ENCODE measurements at places on chromosomes 1 and 21.
A peak's percentile ranks its signal among the peaks of the same experiment; 100 is the strongest.

GRCh38 chr1:98384461-98385141, 276.9 kb upstream of the SNX7 start:
- DNase-seq: no peak

GRCh38 chr1:10958614-10959013, 53.8 kb upstream of the TARDBP start:
- no peak for DNase-seq

GRCh38 chr1:48627486-48627885, 149.2 kb downstream of the BEND5 start:
- no peak for DNase-seq

GRCh38 chr1:151803164-151803563, 2.1 kb downstream of the LINGO4 start:
- no peak for DNase-seq

DNA sequence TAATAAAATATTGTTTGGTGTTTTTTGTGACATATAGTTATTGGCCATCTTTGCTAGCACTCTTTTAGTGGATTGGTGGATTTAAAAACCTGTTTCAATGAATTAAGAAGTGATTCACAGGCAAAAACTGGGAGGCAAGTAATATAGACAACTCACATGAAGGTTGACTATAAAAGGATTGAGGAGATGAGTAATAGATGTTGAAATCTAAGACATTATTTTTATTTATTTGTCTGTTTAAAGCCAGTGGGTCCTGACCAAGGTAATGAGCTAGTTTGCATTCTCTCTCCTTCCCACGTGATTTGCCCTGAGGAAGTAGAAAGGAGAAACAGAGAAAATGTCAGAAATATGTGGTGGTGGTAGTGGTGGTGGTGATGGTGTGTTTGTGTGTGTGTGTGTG, 351.5 kb upstream of the ZP4 start:
- no peak for DNase-seq

- no peak for DNase-seq
Observed at GRCh38 chr1:37849480-37849879, 9.9 kb downstream of the MTF1 start.

DNA sequence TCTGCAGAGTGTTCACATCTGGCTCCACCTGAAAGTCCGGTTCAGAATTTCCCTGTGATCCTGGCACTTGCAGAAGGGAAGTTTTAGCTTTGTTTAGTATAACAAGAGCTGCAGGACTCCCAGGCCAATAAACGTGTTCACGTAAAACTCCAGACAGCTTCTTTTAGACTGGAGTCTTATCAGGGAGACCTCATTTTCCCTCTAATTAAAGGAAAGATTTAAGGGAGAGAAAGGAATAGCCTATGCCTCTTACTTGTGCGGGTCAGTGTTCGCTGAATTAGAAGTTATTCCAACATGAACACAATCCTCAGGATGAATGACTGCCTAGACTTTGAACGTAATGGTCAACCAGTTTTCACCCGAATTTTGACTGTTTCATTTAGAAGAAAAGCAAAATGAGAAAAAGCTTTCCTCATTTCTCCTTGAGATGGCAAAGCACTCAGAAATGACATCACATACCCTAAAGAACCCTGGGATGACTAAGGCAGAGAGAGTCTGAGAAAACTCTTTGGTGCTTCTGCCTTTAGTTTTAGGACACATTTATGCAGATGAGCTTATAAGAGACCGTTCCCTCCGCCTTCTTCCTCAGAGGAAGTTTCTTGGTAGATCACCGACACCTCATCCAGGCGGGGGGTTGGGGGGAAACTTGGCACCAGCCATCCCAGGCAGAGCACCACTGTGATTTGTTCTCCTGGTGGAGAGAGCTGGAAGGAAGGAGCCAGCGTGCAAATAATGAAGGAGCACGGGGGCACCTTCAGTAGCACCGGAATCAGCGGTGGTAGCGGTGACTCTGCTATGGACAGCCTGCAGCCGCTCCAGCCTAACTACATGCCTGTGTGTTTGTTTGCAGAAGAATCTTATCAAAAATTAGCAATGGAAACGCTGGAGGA, 202.1 kb upstream of the SGIP1 start:
- DNase-seq: peak; percentile 56

GRCh38 chr1:160954158-160955104, at the start of gene ITLN2:
Gene ITLN2, minus strand, starts transcription at chr1:160954809. Its CDS starts 68 bp downstream, at chr1:160954741.
- DNase-seq: peak; percentile 36

DNA sequence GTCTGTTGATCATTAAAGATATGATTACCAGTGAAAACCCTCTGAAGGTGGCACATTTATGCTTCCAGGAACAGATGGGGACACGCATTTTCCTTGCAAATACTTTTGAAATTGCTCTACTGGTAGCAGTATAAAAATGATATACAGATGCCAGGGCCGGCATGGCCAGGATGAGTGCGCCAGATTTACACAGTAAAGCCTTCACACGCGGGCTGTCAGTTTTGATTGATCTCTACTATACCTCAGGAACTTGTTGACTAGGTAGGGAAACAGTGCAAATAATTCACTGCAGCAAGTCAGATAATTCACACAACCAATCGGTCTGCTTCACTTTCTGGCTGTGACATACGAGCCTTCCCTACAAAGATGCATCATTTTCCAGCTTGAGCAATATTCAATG, 123.2 kb upstream of the BARHL2 start:
- no peak for DNase-seq

DNA sequence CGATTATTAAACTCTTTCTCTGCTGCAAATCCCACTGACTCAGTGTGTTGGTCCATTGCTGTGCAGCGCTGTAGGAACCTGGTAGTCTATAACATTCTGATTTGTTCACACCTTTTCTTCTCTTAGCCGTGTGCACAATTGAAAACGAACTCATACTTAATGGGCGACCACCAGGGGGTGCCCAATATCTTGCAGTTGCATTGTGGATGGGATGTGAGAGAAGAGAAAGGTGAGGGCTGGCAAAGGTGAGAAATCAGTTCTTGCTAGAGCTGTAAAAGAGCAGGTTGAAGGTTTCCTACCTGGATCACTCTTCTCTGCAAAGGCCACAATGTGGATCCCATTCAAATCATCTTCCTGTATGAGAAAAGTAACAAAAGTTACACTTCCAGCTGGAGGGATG, 51.0 kb downstream of the CASQ2 start:
- no peak for DNase-seq

DNA sequence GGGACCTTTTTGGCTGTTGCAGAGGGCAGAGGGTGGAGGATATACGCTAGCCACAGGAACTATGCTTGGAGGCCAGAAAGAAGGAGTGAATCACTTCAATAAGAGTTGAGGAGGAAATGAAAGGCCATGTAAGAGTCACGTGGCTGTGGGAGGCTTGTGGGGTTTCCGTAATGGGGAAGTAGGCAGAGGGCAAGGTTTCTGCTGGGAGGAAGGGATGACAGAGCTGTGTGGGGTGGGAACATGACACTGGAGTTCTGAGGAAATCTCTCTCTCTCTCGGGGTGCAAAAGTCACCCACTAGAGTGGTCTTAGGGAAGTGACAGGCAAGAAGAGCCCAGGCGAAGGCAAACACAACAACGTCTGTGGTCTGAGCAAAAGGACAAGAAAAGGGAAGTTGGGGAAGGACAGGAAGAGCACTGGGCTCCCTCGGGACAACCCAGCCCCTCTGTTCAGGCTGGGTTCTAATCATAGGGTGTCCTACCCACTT, 3.9 kb upstream of the CD1C start:
- DNase-seq: peak; percentile 74

GRCh38 chr1:30957560-30958222, 49.1 kb upstream of the SDC3 start:
- DNase-seq: no peak

GRCh38 chr1:94332952-94333351, 85.2 kb upstream of the ABCD3 start:
- DNase-seq: peak; percentile 14

GRCh38 chr21:41207401-41208375, 39.7 kb downstream of the BACE2 start:
- DNase-seq: no peak

DNA sequence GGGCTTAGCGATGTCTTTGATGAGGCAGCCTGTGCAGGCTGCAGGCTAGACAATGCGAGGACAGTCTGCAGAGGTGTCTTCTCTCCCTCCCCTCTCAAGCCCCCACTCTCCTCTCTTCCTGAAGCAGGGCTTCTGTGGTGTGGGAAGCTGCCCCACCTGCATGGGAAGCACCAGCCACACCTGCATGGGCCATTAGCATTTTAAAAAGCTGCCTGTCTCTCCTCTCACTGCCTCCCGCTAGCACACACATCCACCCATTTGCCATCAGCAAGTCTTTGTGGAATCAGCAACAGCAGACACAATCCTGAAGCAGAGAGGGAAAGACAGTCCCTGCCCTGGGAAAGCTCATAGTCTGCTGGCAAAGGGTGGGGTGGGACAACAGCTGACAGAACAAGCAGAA, 53.1 kb downstream of the NAV1 start:
- DNase-seq: no peak

DNA sequence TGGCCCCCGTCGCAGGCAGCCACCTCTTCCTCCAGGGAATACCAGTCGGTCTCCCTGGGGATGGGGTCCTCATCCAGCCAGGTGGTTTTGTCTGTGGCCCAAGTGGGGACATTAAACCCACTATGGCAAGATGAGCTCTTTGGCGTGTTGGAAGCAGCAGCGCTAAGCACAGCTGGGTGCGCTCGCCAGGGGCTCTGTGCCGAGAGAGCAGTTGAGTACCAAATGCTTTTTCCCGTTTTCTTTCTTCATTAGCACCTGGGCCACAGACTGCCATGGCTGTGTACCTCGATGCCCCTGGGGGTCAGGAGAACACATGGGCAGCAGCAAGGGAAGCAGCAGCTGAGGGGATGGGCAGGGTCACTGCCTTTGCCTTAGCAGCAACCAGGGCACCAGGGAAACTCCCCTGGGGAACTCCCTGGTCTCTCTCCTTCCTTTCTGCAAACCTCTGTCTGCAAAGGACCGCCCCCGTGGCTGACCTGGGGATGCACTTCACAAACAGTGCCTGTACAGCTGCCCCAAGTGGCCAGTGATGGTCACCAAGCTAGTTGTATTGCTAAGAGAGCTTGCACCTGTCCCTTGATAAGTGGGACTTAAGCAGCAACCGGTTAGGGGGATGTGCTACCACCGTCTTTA, 31.1 kb downstream of the EDARADD start:
- peak; percentile 65 for DNase-seq

GRCh38 chr1:102790997-102791396, 317.3 kb downstream of the COL11A1 start:
- DNase-seq: no peak

DNA sequence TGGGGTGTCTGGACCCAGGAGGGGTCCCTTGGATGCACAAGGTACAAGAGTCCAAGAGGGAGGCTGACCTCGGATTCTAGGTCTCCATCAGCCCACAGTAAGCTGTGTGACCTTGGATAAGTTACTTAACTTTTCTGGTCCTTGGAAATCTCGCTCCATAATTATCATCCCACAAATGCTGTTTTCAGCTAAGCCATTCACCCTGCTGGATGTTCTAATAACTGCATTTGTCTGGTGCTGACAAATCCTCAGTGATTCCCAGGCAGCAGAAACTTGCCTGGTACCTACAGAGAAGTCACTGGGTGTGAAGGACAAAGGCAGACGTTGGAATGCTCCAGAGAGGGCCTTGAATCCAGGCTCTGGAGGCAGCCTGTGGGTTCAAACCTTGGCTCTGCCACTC, 89.7 kb downstream of the IGSF21 start:
- no peak for DNase-seq

- no peak for DNase-seq
Observed at GRCh38 chr1:232162001-232162400, 467.9 kb downstream of the SIPA1L2 start.

- DNase-seq: no peak
Observed at GRCh38 chr1:171141688-171142415, 43.2 kb upstream of the FMO2 start.

GRCh38 chr1:196954778-196955177, 11.2 kb downstream of the CFHR2 start:
- no peak for DNase-seq

GRCh38 chr1:175591083-175591743, 152.2 kb downstream of the TNR start:
- DNase-seq: no peak

DNA sequence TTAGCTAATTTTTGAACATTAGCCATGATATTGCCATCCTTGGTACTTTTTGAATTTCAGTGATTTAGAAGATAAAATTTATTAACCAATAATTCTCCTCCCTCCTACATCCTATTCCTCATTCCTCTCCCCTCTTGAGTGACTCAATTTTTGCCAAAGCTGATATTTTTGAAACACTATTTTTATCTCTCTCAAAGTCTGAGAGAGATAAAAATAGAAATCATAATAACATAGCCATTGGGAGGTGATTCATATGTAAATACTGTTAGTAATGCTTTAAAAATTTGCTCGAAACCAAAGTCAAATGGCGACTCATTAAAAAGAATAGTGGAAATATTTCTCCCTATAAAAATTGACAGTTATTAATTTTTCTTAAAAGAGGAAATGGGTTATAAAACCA, 97.4 kb downstream of the PATJ start:
- DNase-seq: no peak

DNA sequence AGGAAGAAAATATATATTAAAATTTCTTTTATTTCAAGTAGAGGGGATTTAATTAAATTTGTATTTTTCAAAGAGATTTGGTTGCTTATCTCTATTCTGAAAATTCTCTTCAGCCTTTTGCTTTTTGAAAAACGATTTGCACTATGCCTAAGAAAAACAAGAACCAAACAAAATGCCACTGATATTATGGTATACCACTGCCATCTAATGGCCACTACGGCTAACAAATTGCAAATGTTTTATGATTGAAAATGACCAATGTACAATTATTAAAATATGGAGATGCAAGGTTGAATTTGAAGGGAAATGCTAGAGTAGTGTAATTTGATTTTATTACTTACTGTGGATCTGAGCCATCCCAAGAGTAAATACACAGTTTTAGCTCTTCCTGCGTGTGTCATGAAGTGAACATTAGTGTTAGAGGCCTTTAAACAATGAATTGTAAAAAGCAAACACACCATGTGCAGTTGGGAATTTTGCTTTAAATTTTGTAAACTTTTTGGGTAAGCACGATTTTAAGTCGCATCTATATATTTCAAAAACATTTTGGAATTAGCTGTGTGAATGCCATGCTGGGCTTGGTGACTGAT, 137.4 kb upstream of the USP25 start:
- DNase-seq: no peak
